CD4-positive, alpha-beta T cell treated with Interleukin-21 for 1 hour (primary cell): ENCODE measurements at places on chromosomes 5 and 9.
A peak's percentile ranks its signal among the peaks of the same experiment; 100 is the strongest.

DNA sequence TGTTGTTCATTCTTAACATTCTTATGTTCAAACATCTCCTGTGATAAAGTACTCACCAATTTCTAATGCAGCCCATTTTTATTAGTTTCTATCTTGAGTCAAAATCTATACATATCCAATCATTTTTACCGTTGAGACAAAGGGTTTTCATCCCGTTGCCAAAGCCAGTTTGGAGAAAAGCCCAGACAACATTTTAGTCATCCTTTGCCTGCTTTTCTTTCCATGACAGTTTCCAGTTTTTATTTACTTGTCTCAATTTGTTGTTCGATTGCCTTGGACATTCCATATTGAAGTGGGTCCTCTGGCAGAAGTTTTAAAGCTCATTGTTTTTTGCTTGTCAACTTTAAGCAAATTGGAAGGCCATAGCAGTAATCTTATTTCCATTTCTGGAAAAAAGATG, 123.9 kb downstream of the RAB3C start:
- DNase-seq = no peak

GRCh38 chr9:132356324-132356924, 1.6 kb upstream of the SETX start:
- DNase-seq = no peak

GRCh38 chr5:93053825-93054224, 527.2 kb downstream of the NR2F1-AS1 start:
- no peak for DNase-seq

GRCh38 chr5:24642022-24642421, 2.8 kb downstream of the CDH10 start:
- DNase-seq = peak; percentile 0

DNA sequence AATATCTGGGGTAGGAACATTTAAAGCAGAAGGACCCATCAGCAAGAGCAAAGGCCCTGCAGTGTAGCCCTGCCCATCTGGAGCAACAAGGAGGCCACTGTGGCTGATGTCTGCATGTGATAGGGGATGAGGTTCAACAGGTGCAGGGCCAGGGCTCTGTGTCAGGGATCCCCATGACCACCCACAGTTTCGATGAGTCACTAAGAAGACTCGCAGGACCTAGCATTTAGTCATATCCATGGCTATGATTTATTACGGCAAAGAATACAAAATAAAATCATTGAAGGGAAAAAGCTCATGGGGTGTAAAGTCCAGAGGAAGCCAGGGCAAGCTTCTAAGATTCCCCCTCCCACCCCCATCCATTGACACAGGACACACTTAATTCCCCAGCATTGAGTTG, 188.6 kb downstream of the ADGRV1 start:
- DNase-seq = no peak

DNA sequence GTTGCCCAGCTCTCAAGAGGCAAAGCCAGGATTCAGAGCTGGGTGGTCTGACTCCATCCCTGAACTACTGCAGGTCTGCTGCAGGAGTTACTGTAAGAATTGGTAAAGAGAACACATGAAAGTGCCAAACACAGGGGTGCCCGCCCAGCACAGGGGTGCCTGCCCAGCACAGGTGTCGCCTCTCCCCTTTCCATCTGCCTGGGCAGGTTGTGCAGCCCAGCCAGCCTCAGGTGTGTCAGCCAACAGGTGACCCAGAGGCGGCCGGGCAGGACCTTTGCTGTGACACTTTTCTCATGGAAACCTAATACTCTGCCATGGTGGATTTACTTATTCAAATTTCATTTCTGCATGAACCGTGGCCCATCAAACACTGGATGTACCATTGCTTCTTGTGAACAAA, 289.7 kb upstream of the IRX4 start:
- no peak for DNase-seq

- DNase-seq = no peak
Observed at GRCh38 chr5:173809014-173809413, 79.1 kb upstream of the CPEB4 start.
